Glomerular endothelial cell (primary cell): ENCODE measurements at places on chromosomes 16 and 17.

- DNase-seq: no peak
Measured at GRCh38 chr17:56793957-56794356, 39.8 kb downstream of the C17orf67 start.

DNA sequence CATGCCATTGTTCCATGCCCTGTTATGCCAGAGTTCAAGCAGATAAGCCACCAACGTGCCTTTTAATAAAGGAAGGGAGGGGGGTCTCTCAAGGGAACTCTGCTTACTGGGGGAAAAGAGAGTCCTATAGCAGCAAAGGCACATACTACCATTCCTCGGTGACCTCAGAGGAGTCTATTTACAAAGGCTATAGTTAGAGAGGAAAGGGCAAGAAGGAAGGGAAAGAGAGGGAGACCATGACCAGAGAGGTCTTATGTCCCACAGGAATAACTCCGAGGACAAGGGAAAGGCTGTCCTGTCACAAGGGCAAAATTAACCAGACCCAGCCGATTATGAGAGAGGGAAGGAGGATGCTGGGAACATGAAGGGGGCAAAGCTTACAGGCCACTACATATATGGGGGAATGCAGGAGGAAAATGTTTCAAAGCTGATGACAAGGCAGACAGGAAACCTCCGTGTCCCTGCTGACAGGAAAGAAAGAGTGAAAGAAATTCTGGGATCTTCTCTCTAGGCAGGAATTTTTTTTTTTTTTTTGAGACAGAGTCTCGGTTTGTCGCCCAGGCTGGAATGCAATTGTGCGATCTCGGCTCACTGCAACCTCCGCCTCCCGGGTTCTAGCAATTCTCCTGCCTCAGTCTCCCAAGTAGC lies 51.5 kb downstream of the HIC1 start:
- no peak for DNase-seq

DNA sequence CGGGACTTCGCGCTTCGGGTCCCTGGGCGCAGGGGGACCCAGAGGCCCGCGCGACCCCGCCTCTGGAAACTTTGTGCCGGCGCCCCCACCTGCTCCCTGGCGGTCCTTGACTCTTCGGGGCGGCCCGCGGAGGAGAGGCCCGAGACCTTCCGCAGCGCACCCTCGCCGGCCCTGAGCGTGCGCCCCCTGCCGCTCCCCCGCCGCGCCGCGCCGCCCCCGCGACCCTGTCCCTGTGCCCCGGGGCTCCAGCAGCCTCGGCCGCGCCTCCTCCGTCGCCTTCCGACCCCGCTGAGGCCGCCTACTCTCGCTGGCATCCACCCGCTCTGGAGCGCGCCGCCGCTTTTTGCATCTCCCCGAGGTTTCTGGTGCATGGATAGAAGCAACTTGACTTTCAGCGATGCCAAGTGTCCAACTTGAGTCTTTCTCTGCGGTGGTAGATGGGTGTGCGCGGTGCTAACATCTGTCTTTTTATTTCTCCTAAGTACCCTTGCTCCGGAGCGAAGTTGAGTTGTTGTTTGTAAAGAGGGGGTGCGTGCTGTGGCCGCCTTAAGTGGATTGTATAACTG lies 414 bp downstream of the DUSP14 start:
- no peak for DNase-seq

GRCh38 chr16:86354641-86355513 lies 155.4 kb upstream of the FOXF1 start:
- DNase-seq: no peak

- no peak for DNase-seq
Measured at GRCh38 chr16:82280867-82281266, 110.8 kb upstream of the MPHOSPH6 start.

- DNase-seq: peak; percentile 52
Measured at GRCh38 chr17:44556832-44557606, at the start of gene FZD2. TSS of gene FZD2 (plus strand) at chr17:44557484. CDS start at chr17:44557689, 205 bp downstream.

DNA sequence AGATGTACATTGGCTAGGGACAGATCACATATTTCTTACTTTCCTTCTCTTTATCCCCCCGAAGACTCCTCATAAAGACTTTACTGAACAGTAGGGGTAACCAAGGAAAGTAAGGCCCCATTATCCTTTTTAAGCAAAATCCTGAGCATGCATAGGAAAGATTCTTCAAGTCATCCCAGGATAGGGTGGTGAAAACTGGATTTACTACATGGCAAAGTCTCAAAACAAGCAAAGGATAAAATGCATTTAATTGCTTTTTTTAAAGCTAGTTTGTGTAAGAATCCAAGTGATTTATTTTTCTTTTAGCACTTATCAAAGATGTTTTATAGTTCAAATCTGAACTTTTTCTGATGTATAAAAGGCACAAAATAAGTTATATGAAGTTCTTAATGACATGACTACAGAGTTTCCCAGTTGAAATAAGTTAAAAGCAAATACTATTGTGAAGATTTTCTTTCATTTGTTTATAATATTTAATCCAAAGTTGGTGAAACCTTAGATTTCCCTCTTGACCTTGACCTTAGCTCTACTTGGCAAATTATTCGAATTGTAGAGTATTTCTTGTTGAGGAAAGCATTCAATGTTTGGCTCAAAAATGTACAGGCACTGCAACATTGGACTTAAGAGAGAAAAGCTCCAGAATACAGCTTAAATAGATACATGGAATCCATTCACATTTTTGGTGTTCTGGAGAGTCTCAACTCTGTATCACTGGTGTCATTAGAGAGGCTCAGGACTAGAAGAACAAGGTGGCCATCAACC lies 104.3 kb downstream of the ABCA8 start:
- DNase-seq: no peak
